ENCODE measurements at places on chromosomes 16 and 17. TPM values are rescaled to one million over a fixed set of nuclear protein-coding genes. Genes with fewer than 3 reads are reported as not detected.
A peak's percentile ranks its signal among the peaks of the same experiment; 100 is the strongest.

DNA sequence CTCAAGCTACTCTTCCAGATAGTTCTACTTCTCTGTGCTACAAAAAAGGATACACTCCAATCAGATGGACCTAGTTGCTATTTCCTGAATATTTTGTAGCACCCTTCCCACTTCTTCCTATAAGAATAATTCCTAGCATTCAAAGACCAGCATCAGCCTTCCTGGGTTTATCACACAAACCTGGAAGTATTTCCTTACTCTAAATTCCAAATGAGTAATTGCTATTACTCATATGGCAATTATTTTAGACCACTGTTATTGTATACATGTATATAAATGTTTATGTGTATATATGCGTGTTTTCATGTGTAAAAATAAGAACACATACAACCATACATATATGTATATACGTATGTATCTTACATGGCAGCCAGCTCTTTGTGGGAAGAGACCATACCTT, 130.6 kb downstream of the MYO1D start:
- DNase-seq = no peak

GRCh38 chr16:72723781-72724180, 324.1 kb downstream of the ZFHX3 start:
- no peak for DNase-seq

DNA sequence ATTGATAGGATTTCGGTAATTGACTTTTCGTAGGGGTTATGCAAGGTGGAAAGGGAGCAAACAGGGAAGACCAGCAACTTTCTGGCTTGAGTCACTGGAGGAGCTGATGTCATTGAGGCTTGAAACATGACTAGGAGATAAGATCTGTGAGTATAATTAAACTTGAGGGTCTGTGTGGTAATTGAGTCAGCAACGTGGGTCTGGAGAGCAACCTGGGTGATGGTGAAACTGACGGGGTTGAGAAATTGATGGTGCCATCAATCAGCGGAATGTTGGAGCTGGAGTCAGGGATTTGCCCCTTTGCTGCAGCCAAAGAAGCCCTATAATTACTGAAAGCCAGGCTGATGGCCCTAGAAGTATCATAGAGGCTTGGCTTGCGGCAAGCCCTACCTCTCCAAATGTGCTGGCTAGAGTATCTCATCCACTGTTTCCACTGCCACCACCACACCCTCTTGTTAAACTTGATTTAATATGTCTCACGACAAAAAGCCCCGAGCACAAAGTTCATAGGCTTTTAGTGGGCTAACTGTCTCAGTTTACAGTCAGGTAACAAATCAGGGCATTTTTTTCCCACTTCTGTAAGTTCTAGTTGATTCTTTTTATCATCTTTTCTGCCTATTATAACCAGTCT, 186.9 kb upstream of the ELAC2 start:
- no peak for DNase-seq

DNA sequence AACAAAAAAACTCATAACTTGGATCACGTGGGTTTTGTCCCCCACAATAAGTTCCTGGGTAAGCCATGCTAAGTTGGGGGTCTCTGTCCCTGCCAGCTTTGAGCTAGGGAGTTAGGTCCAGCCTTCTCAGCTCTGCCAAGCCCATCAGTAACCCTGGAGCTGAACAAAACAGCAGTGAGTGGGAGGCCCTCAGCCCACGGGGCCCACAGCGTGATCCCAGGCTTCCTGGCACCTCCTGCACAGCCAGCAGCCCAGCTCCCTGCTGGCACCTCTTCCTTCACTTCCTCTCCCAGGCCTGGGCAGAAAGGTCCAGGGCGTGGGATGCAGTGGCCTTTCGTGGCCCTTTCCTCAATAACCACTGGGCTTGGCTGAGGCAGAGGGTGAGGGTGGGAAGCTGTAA, 35.5 kb upstream of the CDC42EP4 start:
- no peak for DNase-seq

Gene FAM171A2
- total RNA-seq = 0.52 TPM

- no peak for DNase-seq
Measured at GRCh38 chr17:57482657-57483056, 226.3 kb downstream of the MSI2 start.

DNA sequence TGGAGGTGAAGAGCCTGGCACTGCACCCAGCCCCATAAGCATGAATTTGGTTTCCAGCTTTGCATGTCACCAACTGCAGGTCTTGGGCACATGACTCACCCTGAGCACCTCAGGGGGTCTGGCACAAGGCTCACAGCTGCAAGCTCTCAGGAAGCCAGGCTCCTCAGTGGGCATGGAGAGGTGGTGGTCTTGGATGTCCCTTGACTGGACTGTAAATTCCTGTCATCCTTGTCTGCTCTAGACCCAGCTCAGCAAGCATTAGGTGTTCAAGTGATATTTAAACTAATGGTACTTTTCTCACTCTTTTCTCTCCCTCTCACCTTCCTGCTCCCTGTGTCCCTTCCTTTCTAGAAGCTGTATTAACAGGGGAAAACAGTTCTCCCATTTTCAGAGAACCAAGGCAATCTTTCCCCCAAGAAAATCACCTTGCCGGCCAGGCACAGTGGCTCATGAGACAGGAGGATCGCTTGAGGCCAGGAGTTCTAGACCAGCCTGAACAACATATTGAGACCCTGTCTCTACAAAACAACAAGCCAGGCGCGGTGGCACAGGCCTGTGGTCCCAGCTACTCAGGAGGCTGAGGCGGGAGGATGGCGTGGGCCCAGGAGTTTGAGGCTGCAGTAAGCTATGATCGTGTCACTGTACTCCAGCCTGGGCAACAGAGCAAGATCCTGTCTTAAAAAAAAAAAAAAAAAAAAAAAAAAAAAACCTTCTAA, 5.1 kb upstream of the KIFC3 start:
- DNase-seq = no peak

DNA sequence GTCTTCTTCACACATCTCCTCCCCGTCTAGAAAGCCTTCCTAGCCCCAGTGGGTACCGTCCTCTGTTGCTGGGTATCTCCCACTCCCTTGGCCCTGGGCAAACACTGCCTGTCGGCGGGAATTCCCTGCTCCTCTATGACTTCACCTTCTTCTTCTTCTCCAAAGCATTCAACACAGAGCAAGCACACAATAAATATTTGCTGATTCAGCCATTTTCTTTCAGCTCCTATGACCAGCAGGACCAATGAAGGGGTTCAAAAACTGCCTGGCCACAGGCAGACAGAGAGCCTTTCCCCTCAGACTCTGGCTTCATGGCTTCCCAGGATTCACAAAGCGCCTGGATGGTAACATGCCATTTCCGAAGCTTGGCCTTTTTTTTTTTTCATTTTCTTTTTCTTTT, 53.2 kb upstream of the ADCY9 start:
- no peak for DNase-seq

Gene MT4
- not detected for total RNA-seq

DNA sequence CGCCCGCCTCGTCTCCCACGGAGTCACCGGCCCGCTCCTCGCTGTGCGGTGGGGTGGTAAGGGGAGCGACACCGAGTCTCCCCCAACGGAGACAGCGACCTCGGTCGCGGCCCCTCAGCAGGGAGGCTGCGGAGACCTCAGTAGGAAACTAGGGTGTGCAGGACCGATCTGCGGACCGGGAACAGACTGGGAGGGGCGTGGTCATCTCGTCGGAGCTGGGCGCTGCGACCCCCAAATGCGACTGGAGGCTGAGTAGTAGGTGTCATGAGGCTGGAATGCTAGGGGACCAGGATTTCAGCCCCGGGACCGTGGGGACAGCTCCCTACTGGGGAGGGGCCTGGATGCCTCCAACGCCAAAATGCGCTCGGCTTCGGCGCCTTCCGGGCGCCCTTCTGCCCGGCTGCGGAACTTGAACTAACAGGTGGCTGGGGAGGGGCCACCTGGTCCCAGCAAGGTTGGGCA, 1.3 kb downstream of the CACNG4 start:
- no peak for DNase-seq

- DNase-seq = no peak
Measured at GRCh38 chr16:75593308-75593707, 27.1 kb downstream of the GABARAPL2 start.

Gene CDH13
- not detected for total RNA-seq

GRCh38 chr16:57898961-57899360, 72.0 kb downstream of the CNGB1 start:
- DNase-seq = no peak

GRCh38 chr17:7626956-7627249, 718 bp downstream of the SAT2 start:
- no peak for DNase-seq

DNA sequence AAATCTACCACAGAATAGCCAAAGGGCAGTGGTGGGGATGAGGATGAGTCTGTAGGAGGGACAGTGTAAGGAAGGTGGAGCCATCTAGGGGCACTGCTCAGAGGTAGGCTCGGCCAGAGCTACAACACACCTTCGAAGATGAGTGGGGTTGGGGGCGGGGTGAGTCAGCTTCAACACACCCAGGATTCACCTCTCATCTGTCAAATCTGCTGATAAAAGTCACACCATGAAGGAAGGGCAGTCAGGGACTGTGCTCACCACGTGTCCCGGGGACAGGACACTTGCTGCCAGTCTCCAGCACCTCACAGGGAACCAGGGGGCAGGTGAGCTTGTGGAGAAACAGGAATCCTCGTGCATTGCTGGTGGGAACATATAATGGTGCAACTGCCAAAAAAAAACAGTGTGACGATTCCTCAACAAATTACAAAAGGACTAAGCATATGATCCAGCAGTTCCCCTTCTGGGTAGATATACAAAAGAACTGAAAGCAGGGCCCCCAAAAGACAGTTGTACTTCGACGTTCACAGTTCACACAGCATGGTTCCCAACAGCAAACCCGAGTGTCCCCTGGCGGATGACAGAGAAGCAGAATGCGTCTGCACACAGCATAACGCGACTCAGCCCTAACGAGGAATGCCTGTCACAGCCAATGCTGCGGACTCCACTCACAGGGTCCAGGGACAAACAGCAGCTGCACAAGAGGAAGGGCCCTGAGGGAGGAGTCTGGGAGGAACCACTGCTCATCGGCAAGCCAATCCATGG, 133.1 kb downstream of the ANKRD11 start:
- no peak for DNase-seq

GRCh38 chr16:50303041-50303604, 36.8 kb downstream of the ADCY7 start:
- DNase-seq = no peak

DNA sequence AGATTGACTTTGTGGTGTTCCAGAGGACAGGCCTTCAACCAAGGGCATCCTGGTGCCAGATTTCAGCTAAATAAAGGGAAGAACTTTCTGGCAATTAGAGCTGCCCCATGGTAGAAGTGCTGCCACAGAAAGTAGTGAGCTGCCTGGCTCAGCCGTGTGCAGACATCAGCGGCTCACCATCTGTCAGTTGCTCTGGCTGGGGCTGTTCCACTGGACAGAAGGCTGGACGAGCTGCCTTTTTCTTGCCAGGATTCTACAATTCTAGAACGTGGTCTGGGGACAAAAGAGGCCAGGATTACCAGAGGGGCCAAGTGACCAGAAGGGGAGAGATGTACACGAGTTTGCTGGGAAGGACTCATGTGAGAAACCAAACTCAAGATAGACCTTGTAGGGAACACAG, 107.0 kb upstream of the RPL38 start:
- DNase-seq = no peak

- DNase-seq = no peak
Measured at GRCh38 chr17:7811251-7811650, 22.8 kb upstream of the KDM6B start.

Gene KRTAP4-6
- total RNA-seq = not detected

- DNase-seq = no peak
Measured at GRCh38 chr16:73145166-73145880, 97.4 kb upstream of the ZFHX3 start.

Gene SOX15
- total RNA-seq = 1.0 TPM

DNA sequence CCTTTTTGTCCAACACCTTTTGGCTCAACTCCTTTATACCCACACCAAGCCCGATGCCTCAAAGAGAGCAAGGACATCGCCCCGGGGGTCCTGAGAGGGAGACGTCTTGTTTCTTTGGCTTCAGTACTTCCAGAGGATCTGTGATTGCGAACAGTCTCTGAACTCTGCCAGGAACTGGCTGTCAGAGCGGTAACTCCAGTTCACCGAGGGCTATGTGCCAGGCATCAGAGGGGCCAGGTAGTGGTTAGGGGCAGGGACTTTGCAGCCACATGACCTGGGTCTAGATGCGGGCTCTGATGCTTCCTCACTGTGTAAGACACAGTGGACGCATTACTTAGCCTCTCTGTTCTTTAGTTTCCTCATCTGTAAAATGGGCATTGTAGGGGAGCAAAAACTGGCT, 21.6 kb downstream of the LLGL2 start:
- DNase-seq = no peak

- DNase-seq = peak; percentile 42
Measured at GRCh38 chr17:39772987-39773934, 35.5 kb downstream of the GRB7 start.

Gene CDRT15L2
- not detected for total RNA-seq

GRCh38 chr16:10638101-10638500, 56.6 kb downstream of the TEKT5 start:
- no peak for DNase-seq

GRCh38 chr17:79028496-79029326, 4.7 kb downstream of the C1QTNF1 start:
- no peak for DNase-seq

- DNase-seq = no peak
Measured at GRCh38 chr16:23597003-23597756, 1.1 kb upstream of the NDUFAB1 start.

DNA sequence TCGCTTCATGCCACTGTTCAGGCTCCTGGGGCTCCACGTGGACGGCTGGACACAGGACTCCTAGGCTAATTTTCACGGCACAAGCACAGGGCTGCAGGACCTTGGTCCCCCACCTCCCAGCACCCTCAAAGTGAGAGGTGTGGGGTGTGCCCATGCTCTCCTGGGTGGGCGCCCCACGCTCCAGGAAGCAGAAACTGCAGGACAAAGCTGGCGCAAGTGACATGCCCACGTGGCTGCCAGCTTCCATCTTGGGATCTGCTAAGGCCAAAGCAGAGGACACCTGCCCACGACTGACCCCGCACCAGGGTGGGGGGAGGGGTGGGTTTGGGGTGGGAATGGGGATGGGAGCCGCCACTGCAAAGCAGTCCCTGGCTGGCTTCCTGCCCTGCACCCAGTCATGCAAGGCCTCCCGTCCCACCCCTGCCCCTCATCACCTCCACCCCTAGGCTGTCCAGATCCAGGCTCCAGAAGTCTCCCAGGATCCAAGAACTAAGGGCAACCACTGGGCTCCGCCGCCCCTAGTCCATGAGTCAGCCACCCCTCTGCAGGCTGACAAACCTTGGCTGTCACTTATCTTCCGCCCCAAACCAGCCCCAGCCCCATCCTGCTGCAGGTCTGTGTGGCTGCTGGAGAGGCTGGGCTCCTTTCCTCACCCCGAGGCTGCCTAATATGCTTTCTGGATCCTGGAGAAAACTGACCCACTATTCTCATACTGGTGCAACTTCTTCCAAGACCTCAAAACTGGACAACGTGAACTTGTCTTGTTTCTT, 11.1 kb downstream of the USP6 start:
- no peak for DNase-seq

Gene EPN3
- total RNA-seq = not detected

GRCh38 chr17:40803617-40804082, 3.9 kb upstream of the KRT28 start:
- peak; percentile 61 for DNase-seq

- DNase-seq = peak; percentile 57
Measured at GRCh38 chr17:8125947-8126490, 2.1 kb upstream of the HES7 start.
